ENCODE measurements at places on chromosomes 1 and 21.

DNA sequence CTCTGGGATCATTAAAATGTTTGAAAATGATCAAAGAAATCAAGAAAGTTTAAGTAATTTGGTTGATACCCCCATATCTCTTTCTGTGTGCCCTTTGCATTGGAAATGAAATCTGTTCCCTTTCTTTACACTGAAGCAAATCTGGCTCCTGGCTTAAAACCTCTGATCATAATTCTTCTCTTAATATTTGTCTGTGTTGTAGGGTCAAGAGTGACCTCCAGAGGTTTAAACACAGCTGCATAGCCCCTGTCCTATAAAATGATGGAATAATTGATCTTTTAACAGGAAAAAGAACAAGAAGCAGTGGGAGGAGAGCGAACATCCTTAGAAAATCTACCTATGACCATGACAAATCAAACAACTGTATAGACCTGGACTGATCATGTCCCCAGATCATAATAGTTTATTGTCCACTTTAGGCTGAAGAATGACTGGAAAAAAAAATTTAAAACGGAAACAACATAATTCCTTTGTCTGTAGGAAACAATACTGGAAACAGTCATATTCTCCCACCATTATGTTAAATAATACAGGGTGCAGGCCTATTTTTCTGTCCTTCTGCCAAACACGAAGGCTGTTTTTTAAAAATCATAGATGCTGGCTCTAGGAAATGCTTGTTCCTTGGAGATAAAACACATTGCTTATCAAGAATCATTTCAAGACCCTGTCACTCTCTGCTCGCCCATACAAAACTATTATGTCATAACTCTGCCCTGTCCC, 184.3 kb downstream of the NEGR1 start:
- DNase-seq = no peak

- DNase-seq = no peak
Observed at GRCh38 chr1:220151454-220151853, 57.5 kb downstream of the IARS2 start.

DNA sequence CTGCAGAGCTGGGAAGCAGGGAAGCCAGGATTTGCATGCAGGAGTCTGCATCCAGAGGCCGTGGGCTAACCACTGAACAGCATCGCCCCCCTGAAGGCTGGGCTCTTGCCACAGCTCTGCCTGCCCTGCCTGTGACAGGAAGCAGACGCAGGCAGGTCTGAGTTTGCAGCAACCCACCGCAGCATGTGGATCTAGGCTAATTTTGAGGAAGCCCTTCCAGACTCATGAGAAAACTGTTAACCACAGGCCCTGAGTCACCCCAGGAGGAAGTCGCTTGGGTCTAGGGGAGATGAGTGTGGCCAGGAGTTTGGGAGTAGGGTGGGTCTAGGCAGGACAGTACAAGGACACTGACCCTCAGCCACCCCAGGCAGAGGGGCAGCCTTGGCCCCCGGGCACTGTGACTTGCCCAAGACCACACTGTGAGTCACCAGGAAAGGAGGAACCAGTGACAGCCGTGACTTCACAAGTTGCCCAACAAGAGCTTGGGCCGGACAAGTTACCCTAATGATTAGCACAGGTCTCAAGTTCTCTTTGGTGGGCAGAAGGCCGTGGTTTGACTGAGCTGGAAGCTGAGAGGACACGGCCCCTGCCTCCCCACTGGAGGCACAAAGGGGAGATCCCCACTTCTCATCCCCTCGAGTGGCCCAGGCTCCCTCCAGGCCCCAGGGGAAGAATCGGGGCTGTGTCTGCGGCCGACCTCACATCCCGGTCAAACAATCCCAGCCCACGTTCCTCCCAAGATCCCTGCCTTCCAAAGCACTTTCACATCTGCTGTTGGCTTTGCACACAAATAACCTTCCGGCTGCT, 826 bp downstream of the LAPTM5 start:
- no peak for DNase-seq

GRCh38 chr1:96962216-96962615, 240.6 kb downstream of the PTBP2 start:
- DNase-seq = no peak

DNA sequence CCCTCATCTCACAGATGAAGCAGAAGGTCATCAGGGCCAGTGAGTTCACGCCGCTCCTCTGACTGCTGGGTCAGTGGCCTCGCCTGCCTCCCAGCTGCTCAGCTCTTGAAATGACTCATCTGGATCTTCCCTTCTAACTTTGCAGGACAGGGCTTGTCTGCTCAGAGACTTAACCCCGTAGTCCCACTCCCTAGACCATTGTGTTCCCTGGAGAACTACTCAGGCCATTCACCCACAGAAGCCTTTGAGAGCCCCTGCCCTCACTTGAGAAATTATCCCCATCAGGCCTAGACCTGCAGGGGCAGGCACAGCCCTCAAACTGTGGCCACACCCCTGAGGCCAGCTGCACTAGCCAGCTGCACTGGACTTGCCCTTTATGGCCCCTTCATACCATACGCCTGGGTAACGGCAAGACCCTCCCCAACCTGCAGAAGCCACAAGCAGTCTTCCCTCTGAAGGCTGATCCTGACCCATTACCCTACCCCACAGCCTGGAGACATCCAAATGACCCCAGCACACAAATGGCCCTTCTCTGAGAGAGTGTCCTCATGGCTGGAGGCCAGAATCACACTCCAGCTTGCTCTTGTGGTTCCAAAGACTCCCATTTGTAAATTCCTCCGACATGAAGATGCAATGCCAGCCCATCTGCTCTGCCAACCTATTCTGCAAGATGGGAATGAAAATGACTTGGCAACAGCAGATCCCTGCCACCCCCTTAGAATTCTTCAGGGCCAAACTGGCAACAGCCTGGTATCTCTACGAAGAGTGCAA, 33.2 kb downstream of the RCSD1 start:
- no peak for DNase-seq

GRCh38 chr21:42346441-42346840, 4.4 kb downstream of the TFF2 start:
- no peak for DNase-seq

GRCh38 chr1:222225316-222225691, 322.6 kb downstream of the HHIPL2 start:
- no peak for DNase-seq

GRCh38 chr1:29391362-29391880, 155.1 kb downstream of the PTPRU start:
- no peak for DNase-seq

DNA sequence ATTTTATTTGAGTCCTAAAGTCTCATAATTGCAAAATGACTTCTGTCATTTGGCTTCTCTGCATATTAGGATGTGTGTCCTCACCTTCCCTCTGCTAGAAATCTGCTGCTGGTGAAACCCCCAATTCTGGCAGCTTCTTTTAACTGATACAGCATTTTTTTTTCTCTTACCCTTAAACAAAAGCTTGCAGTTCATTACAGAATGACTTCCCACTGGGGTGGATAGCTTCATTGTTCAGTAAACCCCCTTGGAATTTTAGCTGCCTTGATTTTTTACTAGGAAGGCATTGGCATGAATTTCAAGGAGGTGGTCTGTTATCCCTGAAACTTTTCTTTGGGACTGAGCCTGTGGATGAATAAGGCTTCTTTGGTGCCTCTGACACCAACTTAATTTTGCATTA, 16.8 kb downstream of the TSEN15 start:
- no peak for DNase-seq

- DNase-seq = no peak
Observed at GRCh38 chr1:185526344-185527307, 207.6 kb upstream of the HMCN1 start.

GRCh38 chr1:47906527-47907176, 90.5 kb downstream of the TRABD2B start:
- no peak for DNase-seq

DNA sequence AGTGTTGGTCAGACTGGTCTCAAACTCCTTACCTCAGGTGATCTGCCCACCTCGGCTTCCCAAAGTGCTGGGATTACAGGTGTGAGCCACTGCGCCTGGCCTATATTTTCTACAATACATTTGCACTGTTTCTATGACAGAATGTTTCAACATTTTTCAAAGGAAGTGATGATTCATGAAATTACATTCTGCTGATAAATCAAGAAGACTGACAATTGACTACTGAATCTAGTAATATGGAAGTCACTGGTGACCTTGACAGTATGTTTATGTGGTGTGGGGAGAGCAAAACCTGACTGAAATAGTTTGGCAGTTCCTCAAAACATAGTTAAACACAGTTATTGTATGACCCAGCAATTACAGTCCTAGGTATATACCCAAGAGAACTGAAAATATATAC, 18.1 kb downstream of the LRIF1 start:
- no peak for DNase-seq

DNA sequence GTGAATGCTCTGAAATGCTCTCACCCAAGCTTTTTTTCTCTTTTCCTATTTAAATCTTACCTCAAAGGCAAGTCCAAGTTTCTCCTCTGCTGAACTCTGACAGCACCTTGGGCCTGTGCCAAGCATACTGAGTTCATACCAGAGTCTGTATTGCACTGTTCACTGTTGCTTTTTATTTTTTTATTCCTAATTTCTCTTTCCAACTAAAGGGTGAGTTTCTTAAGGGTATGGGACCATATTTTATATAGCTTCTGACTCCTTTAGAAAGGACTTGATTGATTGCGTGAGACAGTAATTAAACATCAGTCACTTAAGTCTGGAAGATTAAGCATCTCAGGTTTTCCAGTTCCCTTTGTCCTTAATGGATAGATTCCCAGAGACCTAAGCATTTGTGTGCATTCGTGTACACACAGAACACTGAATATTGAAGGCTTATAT, 69.9 kb downstream of the CACHD1 start:
- DNase-seq = no peak

- DNase-seq = no peak
Observed at GRCh38 chr1:16088351-16088911, 15.0 kb upstream of the FAM131C start.

DNA sequence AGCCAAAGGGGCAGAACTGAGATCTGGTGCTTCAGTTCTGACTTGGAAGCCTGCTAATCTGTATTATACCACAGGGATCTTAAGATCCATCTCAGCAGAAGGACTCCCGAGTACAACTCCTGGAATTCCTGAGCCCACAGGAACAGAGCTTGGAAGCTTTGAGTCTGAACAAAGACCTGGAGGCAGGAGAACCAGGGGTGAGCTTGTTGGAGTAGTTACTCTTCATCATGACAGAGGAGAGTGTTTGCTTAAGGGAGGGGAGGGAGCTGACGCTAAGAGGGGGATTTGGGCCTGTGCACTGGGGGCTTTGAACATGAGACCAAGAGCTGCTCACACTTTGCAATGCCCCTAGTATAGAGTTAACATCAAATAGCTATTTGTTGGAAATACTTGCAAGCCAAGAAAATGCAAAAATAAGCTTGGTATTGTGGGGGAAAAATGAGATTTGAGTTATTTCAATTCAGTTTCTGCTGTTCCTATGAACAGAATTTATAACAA, 41.1 kb upstream of the TRABD2B start:
- DNase-seq = peak; percentile 49

GRCh38 chr1:107555578-107555977, 409.4 kb downstream of the VAV3 start:
- no peak for DNase-seq

DNA sequence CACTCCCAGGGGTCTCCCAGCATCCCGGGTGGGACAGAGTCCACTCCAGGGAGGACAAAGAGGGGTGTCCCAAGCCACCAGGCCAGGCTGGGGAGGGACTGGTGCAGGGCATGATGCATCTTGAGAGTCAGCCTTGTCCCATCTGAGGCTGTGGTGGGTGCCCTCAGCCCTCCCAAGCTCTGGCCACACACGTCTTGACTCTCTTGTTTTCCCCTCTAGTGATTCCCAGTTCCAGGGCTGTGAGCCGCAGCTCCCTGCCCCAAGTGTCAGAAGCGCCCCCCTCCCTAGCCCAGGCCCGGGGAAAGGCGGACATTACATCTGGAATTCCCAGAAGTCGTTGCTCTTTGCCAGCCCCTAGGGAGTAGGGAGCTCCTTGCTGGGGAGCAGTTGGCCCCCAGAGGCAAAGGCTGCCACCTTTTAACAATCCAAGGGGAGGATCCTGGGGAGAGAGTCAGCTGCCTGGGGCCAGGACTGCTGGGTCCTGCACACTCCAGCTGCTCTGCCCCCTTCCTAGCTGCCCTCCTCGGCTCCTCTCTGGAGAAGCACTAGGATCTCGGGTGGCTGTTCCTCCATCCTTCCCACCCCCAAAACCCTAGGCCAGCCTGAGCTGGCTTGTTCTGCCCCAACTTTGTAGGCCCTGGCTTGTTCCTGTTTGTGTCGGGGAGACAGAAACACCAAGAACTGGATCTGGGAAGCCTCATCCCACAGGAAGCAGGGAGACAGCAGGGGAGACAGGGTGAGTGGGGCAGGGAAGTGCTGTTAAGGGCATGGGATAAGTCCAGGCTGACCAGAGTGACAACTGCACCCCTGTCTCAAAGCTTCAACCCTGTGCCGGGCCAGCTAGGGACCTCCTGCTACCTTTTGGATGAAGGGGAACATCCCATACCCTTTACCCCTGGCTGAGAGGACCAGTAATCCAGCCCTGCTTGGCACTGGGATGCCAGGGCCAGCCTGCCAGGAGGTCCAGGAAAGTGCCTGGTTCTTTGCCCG, 3.2 kb upstream of the PTPN7 start:
- no peak for DNase-seq

DNA sequence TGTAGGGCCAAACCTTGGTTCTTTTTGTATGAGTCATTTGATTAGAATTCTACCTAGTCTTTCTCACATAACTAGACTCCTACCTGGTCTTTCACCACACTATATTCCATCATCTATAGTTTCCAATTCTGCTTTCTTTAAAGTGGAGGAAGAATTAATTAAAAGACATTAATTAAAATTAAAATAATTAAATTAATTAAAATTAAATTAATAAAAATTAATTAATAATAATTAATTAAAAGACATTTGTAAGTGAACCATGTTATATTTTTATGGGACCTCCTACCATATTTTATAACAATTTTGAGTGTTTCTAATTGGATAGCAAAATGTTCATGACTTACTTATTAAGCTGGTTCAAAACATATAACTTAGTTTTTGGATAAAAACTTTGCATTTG, 77.4 kb downstream of the CCDC18 start:
- no peak for DNase-seq

- no peak for DNase-seq
Observed at GRCh38 chr1:174837386-174837785, 162.4 kb upstream of the CACYBP start.

- DNase-seq = no peak
Observed at GRCh38 chr21:43782431-43783097, 6.5 kb upstream of the CSTB start.

GRCh38 chr1:240663169-240663879, 51.4 kb upstream of the GREM2 start:
- DNase-seq = no peak

- DNase-seq = no peak
Observed at GRCh38 chr1:101044749-101045148, 19.2 kb upstream of the DPH5 start.

GRCh38 chr1:151809985-151810556, 4.9 kb upstream of the LINGO4 start:
- DNase-seq = no peak
